T-helper 2 cell treated with Interferon-gamma antibody and Interleukin-4, amounts not matched to agents 100 ng/mL and 5 ng/mL, for 36 hours (primary cell): ENCODE measurements at places on chromosomes 11 and 22. TPM values are rescaled to one million over a fixed set of nuclear protein-coding genes. Genes with fewer than 3 reads are reported as not detected.

MAJIN gene
- total RNA-seq, result not detected in 2 replicates

PGA4 gene
- total RNA-seq, result not detected in 2 replicates

ZBED4 gene
- total RNA-seq, result 23.3 and 24.0 TPM in 2 replicates

RIMBP3C gene
- 0.50 and 0.59 TPM in 2 replicates for total RNA-seq

IFTAP gene
- 1.6 and 1.9 TPM in 2 replicates for total RNA-seq

SCGB1D2 gene
- total RNA-seq, result not detected in 2 replicates

PRODH gene
- 0.32 TPM in 1 of 2 replicates, not detected in the other for total RNA-seq

WNT11 gene
- not detected in 2 replicates for total RNA-seq

TMEM138 gene
- 51.3 and 54.5 TPM in 2 replicates for total RNA-seq

TMEM45B gene
- 0.36 and 0.43 TPM in 2 replicates for total RNA-seq

ARHGAP42 gene
- 0.16 and 0.32 TPM in 2 replicates for total RNA-seq

C11orf42 gene
- total RNA-seq, result not detected in 2 replicates

LINC01488 gene
- not detected in 2 replicates for total RNA-seq

CBX7 gene
- total RNA-seq, result 10.1 and 10.5 TPM in 2 replicates

MAPK8IP2 gene
- total RNA-seq, result 0.25 and 0.30 TPM in 2 replicates

TMEM191B gene
- total RNA-seq, result 0.32 TPM in 1 of 2 replicates, not detected in the other

NAV2 gene
- total RNA-seq, result 0.36 and 0.45 TPM in 2 replicates

PRG3 gene
- not detected in 2 replicates for total RNA-seq

RFPL1 gene
- total RNA-seq, result 0.11 TPM in 1 of 2 replicates, not detected in the other

APOA5 gene
- not detected in 2 replicates for total RNA-seq

SERPIND1 gene
- not detected in 2 replicates for total RNA-seq

JHY gene
- 2.4 and 2.5 TPM in 2 replicates for total RNA-seq

MUC5AC gene
- total RNA-seq, result not detected in 2 replicates

ST3GAL4 gene
- 8.4 and 9.0 TPM in 2 replicates for total RNA-seq

OR8H2 gene
- not detected in 2 replicates for total RNA-seq

ST14 gene
- not detected in 2 replicates for total RNA-seq

EML3 gene
- 126 and 133 TPM in 2 replicates for total RNA-seq

KCNE3 gene
- total RNA-seq, result not detected in 2 replicates

ANO9 gene
- total RNA-seq, result 67.6 and 74.5 TPM in 2 replicates

TMEM126B gene
- total RNA-seq, result 48.2 and 52.5 TPM in 2 replicates

MYRF gene
- 1.2 and 1.3 TPM in 2 replicates for total RNA-seq
